ENCODE measurements at places on chromosomes 13 and 19.

GRCh38 chr19:3743486-3743885, 18.0 kb downstream of the APBA3 start:
- DNase-seq: no peak

DNA sequence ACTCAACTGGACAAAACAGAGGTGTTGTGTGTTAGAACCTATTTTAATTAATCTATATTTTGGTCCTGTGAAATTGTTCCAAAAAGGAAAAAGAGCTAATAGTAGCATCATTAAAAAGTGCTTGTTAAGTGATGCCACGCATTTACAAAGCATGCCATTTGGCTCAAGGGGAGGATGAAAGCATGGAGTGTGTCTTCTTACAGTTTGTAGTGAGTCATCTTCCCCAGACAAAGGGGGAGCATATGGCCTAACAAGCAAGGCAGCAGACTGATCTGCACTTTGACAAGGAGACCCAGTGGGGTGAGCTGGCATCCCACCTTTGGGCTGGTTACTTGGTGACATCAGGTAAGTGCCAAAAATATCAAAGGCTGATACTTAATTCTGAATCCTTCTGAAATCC, 297.0 kb downstream of the FGF9 start:
- no peak for DNase-seq

DNA sequence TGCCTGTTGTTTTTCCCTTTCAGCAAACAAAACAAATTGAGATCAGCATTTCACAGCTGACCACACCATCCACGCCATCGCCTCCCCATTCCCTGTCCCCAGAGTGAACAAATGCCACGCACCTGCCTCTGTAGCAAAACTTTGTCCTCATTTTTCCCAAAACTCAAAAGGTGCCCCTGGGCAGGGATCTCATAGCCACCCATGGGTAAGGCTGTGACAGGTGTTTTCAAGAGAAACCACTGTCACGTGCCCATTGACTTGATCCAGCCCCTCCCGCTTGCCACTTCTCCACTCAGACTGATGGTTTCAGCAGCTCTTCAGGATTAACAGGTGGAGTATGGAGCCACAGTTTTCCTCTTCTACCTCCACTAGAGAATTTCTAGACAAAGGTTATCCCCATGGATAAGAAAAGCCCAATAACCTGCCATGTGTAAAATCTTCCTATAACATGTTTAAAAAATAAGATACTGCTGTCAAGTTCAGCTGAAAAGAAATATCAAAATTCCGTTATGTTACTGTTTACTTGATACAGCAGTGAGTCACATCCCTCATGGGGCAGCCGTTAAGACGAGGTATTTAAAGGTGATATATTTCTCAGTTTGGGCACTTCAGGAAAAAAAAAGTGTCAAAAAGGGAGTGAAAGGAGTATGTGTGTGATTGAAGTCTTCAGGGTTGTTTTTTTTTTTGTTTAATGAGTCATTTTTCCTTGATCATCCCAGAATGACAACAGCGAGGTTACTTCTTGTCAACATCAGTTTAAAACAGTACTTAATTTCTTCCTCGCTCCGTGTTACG, 63.5 kb upstream of the GPR183 start:
- peak; percentile 56 for DNase-seq

GRCh38 chr19:16668176-16668575, 7.2 kb downstream of the TMEM38A start:
- DNase-seq: no peak

DNA sequence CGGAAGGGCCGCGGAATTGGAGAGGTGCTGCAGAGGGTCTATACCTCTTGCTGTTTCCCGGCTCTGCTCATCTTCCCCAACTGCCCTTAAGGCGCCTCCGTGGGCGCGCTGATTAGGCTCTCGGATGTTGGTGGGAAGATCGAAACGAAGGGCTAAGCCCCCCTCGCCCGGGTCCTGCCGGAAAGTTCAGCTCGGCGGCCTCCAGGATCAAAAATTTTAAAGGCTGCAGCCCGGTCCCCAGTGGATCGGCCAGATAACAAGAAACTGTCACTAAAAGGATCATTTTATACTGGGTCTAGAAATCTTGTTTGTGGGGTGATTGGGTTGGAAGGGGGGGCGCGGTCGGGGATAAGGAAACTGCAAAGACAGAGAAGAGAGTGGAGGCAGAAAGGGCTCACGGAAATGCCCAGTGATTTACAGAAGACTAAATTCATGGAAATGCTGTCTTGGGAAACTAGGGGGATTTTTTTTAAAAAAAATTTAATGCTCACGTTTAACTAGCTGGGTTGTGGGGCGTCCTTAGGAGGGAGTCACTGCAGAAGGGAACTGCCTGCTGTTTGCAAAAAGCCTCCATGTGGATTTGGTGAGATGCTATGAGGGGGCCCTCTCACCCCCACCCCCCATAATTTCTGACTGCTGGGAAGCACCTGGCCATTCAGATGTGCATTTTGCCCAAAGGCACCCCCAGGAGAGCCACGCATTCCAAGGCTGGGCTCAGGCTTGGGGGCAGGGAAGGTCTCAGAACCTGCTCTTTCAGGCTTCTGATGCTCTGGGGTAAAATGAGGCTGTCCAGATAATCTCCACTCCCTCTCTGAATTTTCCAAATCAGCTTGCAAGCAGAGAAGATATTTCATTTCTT, 7.7 kb downstream of the CDX2 start:
- DNase-seq: no peak

- DNase-seq: no peak
Observed at GRCh38 chr13:85586422-85586831, 212.8 kb downstream of the SLITRK6 start.

DNA sequence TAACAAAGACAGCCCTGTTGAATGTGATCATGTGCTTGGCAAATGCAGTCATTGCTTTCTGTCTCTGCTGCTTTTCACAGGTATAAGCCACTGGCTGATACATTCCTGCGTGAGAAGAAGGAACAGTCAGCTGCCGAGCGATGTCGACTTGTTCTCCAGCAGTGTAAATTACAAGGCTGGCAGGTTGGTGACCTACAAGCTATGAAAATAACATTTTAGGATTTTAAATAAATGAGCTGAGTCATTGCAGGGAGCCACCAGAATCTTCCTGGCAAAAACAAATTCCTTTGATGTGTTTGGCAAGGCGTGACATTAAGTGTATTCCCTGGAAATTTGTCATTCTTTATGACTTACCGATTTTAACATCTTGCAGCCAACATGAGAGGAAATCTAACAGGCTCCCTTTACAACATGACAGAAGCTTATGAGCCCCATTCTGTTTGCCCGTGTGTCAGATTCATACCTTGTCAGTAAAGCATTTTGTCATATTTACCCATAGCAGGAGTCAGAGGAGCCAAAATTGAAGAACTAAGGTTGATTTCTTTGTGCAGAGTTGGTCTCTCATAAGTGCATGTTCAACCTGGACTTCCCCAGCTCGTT, 471.4 kb downstream of the MYO16 start:
- no peak for DNase-seq

GRCh38 chr13:103883164-103883563, 816.9 kb upstream of the SLC10A2 start:
- no peak for DNase-seq

DNA sequence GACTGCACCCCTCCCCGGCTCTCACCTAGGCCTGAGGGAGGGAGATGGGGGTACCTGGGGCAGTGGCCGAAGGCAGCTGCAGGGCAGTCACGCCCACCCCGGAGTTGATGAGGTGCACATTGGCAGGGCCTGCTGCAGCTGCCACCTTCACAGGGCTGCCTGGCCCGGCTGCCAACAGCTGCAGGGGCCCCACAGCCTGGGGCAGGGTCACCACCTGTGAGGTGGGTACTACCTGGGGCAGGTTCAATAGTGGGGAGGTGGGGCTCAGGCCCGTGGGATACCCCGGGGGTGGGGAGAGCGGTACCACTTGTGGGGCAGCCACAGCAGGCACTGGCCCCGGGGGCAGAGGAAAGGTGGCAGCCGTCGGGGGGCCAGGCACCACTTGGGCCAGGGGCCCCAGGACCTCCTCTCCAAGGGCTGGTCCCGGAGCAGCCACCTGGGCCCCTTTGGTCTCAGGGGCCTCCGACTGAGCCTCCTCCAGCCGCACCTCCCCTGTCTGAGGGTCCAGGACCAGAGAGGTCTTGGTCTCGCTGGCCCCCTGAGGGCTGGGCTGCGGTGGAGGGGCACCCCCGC, 2.7 kb downstream of the SIX5 start:
- DNase-seq: no peak

GRCh38 chr13:99600318-99600717, 99.0 kb downstream of the TM9SF2 start:
- DNase-seq: no peak

GRCh38 chr19:17590866-17591265, 35.4 kb downstream of the COLGALT1 start:
- peak; percentile 42 for DNase-seq

- peak; percentile 50 for DNase-seq
Observed at GRCh38 chr13:60627071-60627686, 230.2 kb downstream of the TDRD3 start.

- peak; percentile 8 for DNase-seq
Observed at GRCh38 chr19:23784274-23784673, 25.6 kb upstream of the ZNF681 start.

- no peak for DNase-seq
Observed at GRCh38 chr13:111099290-111099689, 15.8 kb upstream of the ARHGEF7 start.

- DNase-seq: no peak
Observed at GRCh38 chr13:41496420-41497234, 39.3 kb downstream of the RGCC start.

DNA sequence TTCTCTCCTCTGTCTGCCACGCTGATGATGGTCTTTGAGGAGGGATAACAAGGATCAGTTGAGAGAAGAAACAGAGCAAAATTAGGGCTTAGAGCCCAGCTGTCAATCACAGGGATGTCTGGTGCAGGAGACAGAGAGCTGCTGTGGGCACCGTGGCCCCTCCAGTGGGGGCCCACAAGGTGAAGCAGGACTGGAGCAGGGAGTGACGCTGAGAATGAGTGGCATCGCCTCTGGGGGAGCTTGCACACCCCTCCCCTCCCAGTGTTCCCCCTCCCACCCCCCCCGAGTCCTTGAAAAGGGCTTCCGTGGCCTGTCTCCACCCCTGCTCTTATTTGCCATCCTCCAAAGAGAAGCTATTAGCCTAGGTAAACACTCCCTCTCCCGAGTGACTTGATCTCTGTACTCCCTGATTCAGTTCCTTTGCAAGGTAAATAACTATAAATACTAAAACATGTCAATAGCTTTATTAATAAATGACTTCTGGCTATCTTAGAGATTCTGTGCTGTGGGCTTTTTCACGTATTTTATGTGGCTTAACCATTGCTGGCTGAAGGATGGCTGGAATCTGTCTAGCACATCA, 440.0 kb downstream of the ZNF536 start:
- DNase-seq: no peak

DNA sequence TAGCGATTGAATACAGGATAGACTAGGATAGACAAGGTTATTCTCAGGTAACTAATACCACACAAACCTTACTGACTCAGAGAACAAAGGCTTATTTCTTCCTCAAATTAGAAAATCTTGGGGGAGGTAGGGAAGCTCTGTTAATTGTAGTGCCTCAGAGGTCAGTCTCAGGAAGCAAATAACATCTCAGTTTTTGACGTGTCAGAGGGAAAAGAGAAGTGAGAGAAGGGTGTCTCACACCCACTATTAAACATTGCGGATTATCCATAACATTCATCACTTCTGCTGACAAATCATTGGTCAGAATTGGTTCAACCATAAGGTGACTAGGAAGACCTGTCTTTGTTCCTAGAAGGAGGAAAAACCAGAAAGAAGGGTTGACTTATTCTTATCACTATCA, 579.4 kb upstream of the MIR17HG start:
- no peak for DNase-seq

- DNase-seq: no peak
Observed at GRCh38 chr19:33436360-33437345, 63.1 kb downstream of the CEBPG start.

GRCh38 chr13:19622193-19622592, 11.3 kb upstream of the MPHOSPH8 start:
- DNase-seq: no peak

DNA sequence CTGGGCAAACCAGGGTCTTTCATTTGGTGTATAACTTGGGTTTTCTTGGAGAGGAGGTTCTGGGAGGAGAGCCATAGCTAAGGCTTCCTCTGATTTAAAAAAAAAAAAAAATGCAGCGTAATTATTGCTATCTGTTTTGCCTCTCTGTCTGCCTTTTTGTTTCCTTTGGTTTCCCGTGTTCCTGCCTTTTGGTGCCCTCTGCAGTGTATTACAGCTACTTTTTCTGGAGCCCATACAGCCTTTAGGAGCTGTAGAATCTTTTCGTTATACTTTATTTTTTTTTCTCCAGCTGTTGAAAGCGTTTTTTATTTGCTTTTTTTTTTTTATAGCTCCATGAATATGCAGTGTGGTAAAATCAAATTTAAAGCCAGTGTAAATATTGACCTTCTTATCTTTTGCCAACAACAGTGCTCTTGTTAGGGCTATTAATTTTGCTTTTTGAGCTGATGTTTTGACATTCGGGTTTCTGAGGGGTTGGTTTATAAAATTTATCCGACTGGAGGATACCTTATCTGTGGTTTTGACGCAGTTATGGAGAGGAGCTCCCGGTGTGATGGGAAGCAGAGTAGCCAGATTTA, 38.1 kb downstream of the ZNF493 start:
- no peak for DNase-seq

DNA sequence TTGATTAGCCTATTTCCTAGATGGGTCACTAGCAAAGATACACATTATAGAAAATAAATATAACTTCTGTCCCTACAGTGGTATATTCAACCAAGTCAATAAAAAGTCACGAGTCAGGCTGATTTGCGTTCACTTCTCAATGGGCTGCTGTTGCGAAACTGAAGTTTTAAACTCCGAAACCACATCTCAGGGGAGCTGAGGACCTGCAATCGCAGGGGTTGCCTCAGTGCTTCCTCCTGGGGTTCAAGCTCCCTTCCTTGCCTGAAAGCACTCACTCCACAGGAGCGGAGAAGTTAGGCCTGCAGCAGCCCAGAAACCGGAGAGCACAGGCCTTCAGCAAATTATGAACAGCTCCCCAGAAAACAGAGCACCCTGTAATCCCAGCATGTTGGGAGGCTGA, 39.6 kb downstream of the RAB20 start:
- DNase-seq: no peak

DNA sequence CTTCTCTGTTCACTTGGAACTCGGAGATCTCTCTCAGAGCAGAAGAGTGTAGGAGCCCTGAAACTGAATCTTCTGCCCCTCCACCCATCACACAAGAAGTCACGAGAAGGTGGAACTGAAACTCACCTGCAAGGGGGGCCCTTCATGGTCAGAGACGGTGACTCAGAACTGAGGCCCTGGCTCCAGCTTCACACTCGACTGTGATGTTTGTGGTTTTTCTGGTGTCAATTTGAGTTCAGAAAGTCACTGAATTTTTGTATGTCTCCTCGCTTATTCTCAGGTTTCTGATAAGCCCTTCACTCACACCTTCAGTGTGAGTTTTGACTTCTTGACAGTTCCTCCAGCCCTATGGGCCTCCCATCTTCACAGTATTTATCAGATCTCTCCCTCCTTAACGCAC, 23.1 kb downstream of the SIGLEC5 start:
- DNase-seq: peak; percentile 60

DNA sequence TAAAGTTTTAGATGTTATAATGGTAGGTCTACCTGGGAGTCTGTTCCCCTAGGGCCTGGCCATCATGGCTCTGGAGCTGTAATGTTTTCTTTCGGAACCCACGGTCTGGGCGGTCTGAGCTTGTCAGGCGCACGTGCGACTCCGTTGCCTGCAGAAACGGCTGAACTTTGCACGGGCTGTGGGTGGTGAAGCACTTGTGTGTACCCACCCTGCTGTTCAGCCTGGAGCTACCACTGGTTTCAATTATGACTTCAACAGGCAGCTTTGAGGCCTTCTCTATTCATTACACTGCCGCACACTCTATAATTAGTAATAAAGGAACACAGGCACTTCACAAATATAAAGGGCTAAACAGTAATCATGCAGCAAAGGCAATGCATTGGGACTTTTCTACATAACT, 6.0 kb downstream of the PCDH8 start:
- no peak for DNase-seq

Measured in activated CD4-positive, alpha-beta T cell treated with anti-CD3 and anti-CD28 coated beads, Interleukin-2, Interleukin-6, amounts not matched to agents 100 ng/mL and 50 ng/mL, durations not matched to agents 16 hours and 8 hours (primary cell).